ENCODE measurements at places on chromosomes 11 and 22.

DNA sequence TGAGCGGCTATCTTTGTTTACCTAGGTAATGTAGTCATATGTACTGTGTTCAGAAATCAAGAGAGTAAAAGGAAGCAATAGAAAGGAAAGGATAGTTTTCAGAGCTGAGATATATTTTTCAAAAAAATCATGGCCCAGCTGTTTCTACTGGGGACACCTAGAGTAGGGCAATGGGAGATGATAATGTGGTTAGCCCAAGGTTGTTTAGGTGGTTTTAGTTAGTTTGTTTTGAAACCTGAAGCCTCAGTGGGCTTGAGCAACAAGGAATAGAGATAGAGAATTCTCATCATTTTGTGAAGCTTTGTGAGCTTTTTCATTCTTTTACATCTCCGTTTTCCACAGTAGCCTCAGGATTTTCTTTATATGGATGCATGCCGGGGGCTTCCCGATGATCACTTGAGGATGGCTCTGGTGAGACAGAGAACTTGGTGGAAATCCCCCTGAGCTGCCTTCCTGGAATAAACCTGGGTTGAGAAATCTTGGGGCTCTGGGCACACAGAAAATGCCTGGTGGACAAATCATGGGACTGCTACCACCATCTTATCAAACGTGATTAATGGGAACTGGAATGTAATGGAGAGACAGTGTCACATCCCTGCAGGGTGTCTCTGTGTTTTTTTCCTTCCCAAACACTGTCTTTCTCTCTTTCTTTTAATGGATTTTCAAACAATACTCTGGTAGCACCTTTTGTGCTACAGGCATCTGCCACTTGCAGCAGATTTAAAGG lies 49.0 kb downstream of the ARHGAP42 start:
- DNase-seq: no peak

GRCh38 chr22:38239101-38239761 lies 33.6 kb downstream of the TMEM184B start:
- no peak for DNase-seq

- DNase-seq: no peak
Observed at GRCh38 chr22:17371448-17371847, 2.2 kb downstream of the CECR2 start.

DNA sequence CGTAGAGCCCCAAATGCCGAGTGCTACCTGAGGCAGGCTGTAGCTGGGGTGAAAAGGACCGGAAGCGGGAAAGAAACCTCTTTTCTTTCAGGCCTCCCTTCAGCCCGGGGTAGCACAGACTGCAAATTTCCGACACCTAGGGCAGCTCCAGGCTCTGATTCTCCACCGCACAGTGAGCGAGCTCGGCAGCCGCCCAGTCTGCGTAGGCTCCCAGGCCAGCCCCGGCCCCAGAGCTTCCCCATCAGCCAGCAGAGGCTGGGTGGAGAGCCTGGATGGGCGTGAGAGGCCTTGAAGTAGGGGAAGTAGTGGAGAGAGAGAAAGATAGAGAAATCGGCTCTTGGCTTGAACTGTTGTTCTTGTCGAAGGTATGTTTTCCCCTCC lies 9.3 kb upstream of the PAX6 start:
- no peak for DNase-seq

DNA sequence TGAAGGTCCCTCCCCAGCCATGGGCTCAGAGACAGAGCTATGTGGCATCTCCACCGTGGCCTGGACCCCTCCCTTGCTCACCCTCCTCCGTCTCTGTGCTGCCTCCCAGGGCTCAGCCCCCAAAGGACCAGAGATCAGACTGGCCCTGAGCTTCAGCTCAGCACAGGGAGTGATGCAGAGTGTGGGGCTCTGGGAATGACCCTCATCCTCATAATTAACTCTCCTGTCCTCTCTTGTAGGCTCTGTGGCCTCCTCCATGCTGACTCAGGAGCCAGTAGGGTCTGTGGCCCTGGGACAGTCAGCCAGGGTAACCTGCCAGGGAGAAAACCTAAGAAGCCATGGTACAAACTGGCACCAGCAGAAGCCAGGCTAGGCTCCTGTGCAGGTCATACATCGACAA lies 28.7 kb downstream of the GGTLC2 start:
- no peak for DNase-seq

- DNase-seq: peak; percentile 17
Observed at GRCh38 chr22:43376765-43377547, 33.8 kb upstream of the SCUBE1 start.

All from stimulated activated CD8-positive, alpha-beta memory T cell treated with anti-CD3 and anti-CD28 coated beads, Interleukin-7, amount 100 ng/mL, for 4 hours (primary cell).